ENCODE measurements at places on chromosomes 16 and 17. TPM values are rescaled to one million over a fixed set of nuclear protein-coding genes. Genes with fewer than 3 reads are reported as not detected.

DNA sequence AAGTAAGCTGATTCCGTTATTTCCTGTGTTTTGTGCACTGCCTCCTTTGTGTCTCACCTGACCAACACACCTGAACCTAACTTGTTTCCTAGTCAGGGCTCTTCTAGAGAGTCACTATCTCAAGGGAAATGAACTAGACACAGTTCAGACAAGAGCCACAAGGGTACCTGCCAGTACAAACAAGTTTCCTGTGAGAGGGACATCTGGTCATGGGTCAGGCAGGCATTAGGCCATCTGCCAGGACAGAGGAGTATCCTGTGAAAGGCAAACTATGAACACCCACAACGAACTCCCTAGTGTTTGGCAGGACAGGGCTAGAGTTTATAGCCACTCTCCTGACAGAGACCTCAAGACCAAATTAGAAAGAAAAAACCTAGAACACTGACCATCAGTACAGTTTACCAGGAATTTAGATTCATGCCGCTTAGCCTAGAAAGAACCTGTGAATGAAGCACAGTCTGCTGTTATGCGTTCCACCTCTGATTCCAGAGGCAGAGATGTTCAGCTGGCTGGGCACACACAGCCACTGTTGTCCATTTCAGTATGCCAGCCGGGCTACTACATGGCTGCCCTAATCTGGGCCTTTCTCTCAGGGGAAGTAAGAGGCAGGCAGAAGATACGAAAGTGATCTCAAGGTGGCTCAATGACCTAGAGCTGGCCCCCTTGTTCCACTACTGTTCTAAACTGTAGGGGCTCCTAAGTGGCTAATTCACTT is 20.7 kb upstream of the GLG1 start:
- no peak for DNase-seq

DNA sequence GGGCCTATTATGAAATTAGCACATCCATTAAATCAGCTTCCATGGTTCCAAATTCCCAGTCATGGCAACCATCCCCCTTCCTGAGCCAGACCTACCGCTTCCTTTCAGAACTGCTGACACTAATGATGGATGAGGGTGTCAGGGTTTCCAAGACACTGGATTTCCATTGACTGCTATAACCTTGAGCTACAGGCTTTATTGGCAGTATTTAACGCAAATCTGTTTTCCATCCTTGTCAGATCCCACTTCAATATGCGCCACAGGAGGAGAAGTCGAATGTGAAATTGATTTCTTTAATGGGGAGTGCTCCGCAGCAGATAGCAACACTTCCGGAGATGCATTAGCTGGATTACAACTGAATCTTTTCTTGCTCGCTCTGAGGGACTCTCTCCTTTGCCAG is 197.1 kb downstream of the HS3ST4 start:
- no peak for DNase-seq

DNA sequence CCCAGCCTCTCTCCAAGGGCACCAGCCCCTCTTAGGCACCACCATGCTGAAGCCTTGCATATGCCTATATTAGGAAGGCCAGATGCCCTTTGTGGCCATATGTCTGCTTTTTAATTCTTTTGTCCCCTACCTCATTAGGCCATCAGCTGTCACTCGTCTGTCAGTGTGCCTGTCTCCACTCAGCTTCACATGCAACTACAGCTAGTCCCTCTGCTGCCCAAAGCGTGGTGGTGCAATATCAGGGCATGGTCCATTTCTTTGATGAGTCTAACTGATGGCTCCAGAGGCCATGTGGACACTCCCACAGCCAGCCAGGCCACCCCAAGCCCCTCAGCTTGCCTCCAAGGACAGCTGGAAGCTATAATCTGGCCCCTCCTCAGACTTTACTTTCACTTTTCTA is 36.3 kb downstream of the MYO18A start:
- peak; percentile 69 for DNase-seq

DNA sequence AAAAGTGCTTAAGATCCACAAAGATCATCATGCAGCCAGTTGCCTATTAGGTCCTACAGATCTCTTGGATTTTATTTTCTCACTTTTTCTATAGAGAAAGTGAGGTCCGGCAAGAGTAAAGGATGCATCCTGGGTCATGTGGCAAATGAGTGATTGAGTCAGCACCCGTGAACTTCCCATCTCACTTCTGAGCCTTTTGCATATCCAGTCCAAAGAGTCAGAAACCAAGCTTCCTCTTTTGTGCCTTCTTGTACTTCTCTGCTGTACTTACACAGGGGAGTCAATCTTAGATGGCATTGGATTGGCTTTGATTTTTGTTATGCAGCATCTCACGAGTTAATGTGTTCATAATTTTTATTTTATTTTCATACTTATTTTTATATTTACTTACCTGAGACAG is 114.2 kb upstream of the IRX5 start:
- no peak for DNase-seq

DNA sequence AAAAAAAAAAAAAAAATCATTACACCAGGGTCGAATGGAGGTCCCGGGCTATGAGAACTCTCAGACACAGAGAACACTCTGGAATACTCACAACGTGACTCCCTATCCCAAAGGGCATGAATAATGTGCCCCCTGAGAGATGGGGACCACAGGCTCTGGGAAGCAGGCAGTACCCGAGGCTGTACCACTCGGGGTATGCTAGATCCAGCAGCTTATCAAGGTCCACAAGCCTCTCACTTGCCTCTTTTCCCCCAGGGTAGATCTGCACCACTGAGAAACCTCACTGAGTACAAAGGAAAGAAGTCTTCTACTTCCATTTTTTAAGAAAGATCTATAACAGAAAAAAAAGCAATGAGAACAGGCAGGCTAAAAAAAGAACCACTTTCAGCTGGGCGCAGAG is 40.5 kb downstream of the WDR59 start:
- DNase-seq, result no peak

DNA sequence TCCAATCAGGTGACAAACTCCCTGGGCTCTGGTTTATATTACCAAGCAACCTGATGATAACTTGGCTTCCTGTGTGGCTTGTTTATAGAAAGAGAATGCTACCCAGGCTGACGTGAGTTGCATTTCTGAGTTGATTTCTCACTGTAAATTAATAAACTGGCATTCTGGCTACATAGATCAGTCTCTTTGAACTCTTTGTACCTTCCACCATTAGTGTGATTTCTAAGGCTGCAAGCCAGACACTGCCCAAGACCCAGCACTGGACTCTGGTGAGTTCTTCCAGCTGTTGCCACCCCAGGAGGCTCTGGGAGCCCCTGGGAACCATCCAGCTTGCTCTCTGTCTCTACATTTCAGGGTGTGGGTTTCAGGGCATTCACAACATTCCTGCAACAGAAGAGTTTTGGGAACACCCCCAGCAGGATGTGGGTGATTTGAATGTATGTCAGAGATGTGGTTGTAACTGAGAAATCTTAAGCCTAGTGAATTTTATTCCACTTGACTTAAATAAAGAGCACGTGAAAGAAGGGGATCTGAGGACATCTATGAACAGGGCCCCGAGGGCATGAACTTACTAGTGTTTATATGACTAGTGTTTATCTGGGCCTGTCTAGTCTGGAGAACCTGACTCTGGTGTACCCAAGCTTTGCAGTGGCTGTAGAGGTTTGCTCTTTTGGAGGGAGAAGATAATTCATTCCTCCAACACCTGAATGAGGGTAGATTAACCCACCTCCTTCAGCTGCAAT is 30.3 kb upstream of the LRRC37A start:
- DNase-seq, result no peak

DNA sequence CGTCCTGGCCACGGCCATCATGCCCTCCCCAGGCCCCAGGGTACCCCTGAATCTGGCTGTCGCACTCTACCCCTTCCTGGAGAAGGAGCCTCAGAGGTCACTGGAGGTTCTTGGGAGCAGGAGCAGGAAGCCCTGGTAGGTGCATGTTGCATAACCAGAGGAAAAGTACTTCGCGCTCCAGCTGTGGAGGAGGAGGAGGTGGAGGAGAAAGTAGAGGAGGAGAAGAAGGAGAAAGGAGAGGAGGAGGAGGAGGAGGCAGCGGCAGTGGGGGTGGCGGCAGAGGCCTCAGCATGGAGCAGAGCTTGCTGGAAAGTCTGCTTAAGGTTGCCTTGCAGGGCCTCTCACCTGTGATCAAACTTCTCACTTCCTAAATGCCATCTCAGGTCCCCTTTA is 61.8 kb downstream of the BAIAP2 start:
- no peak for DNase-seq

- no peak for DNase-seq
Observed at GRCh38 chr16:62194828-62195227, 158.6 kb upstream of the CDH8 start.

Gene SLC12A3
- not detected for total RNA-seq

Gene KRTAP9-4
- not detected for total RNA-seq

Gene HOXB1
- total RNA-seq, result not detected

Gene OTOP3
- total RNA-seq, result not detected

Gene TMEM170A
- total RNA-seq, result 7.9 TPM

Gene CCDC200
- total RNA-seq, result not detected

Gene GRAP
- total RNA-seq, result 1.7 TPM

Gene MYL11
- total RNA-seq, result 3,135 TPM

Gene QPRT
- total RNA-seq, result 9.9 TPM

Gene PRSS33
- total RNA-seq, result not detected

Gene PMP22
- 216 TPM for total RNA-seq
